DMS 273 treated with DMSO at 0.1 percent for 48 hours (cell line): ENCODE measurements at places on chromosomes 16 and 17.

- DNase-seq, result no peak
These were observed 7.4 kb downstream of the MPP3 start for GRCh38 chr17:43825567-43825966.

DNA sequence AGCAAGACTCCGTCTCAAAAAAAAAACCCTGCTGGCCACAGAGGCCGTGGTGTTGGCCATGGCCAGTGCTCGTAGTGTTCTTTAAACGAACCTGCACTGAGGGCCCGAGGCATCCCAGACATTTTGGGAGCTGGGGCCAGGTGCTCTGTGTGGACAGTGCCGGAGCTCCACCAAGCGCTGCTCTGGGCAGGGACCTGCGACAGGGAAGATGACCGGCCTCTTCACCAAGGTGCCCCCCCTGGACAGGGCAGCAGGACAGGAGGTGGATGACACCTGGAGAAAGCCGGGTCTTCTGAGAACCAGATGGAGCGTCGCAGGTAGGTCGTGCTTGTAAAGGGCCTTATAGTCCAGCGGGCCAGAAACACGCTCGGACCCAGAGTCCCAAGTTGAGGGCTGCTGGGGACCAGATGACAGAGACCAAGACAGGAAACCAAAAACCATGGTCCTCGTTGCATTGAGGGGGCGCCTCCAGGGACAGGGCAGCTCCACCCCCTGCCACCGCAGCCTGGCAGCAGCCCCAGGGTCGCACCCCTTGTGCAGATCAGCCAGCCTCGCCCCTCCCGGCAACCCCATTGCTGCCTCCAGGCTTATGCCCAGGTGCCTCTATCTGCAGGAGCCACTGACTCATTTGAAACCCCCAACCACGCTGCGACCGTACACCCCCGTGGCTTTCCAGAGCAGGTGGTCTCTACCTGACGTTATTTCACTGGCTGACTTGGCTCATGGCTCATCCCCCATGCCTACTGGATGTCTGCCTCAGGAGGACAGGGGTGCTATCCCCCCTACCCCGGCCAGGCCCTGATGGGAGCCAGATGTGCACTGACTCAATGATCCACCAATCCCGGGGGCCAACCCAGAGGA, 4.2 kb upstream of the NTN3 start:
- DNase-seq, result no peak

- DNase-seq, result no peak
These were observed 3.9 kb downstream of the SPATA20 start for GRCh38 chr17:50550661-50551432.

DNA sequence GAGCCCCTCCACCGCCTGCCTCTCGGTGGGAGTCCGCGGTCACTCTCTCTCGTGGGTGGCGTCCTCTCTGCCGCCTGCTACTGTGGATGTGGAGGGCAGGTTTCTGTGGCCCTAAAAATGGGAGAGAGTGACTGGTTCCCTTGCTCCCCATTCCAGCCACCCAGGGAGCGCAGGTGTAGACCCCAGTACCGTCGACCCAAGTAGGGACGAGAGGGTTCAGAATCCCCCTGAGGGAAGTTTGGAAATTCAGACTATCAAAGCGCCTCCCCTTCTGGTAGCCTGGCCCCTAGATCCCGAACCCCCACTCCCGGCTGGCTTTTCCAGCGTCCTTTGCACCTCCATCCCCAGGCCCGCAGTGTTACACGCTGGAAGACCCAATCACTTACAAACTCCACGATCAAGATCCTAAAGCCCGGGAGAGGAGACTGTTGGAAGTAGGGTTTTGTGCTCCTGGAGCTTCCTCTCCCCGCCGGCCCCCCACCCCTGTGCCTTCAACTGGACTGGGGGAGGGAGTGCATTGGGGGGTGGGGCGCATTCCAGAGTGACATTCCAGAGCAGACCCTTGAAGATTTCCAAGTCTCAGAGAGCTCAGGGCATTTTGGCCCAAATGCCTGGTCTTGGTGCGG, 991 bp downstream of the GPRC5C start:
- no peak for DNase-seq

DNA sequence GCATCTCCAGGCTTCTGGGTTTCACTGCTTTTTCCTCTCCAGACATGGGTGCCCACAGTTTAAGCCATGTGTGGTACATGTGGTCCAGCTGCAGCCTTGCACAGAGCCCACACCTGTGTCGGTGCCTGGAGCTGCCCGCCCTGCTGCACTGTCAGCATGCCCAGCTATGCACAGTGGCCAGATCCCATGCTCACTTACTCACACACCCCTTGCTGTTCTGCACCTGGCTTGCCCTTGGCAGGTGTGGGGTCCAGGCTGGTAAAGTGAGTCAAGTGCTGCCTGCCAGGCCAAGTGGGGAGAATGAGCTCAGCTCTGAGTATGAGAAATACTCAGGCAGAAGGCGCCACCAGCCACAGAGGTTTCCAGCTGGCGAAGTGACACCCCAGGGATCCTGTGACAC, 739.9 kb downstream of the CDH11 start:
- no peak for DNase-seq

- no peak for DNase-seq
These were observed 219.1 kb upstream of the IRX3 start for GRCh38 chr16:54505549-54506213.

GRCh38 chr17:62641153-62641552, 13.7 kb downstream of the MRC2 start:
- DNase-seq, result no peak
